Stimulated activated CD8-positive, alpha-beta memory T cell treated with anti-CD3 and anti-CD28 coated beads, Interleukin-4, amount 100 ng/mL, for 4 hours (primary cell): ENCODE measurements at places on chromosomes 12 and 14.
A peak's percentile ranks its signal among the peaks of the same experiment; 100 is the strongest.

- DNase-seq, result no peak
Measured at GRCh38 chr12:92757597-92758121, 54.9 kb downstream of the PLEKHG7 start.

- DNase-seq, result no peak
Measured at GRCh38 chr12:80702889-80703805, 4.3 kb upstream of the MYF6 start.

DNA sequence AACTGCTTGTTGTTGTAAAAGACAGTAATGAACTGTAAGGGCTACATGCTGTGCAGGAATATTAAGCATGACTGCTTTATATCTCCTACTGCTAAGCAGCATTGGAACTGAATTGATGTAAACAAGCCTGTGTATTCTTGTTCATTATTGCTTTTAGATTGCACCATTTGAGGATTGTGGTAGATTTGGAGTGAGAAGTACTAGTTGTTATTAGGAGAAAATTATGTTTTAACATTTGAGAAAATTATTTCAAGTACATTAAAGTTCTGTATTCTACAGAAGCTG lies 212.7 kb downstream of the ERC1 start:
- no peak for DNase-seq

DNA sequence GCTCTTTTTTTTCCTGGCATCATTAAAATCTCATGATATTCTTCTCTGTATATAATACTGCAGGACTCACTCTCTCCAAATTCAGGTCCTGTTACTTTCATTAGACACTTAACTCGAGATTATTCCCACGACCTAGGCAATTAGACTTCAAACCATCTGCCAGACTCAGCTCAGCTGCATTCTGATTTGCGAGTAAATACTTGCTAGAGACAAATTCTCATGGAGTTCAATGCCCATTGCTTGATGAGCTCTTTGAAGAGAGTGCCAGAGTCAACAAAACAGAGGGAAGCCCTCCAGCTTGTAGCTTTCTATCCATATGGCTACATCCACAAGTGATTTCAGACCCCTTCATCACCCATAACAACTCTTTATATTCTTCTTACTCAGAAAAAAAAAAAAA lies 88.3 kb downstream of the GTF2A1 start:
- DNase-seq, result no peak

DNA sequence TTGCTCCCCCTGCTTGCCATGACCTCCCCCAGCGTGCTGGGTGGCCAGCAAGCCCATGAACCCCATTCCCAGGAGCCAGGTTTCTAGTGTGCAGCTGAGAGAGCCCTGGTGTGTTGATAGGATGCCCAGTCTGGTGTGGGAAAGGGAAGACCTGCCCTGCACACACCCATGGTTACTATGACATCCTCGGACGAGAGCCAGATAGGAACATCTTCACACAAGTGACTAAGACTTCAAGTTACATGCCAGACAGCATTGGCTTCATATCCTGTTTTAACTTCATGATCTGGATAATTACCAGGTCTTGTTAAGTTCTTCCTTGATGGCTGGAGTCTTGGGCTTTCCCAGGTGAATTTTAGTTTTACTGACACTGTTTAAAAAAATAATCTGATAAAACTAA lies 196.6 kb upstream of the EGLN3 start:
- DNase-seq, result no peak

GRCh38 chr12:581321-581720 lies 81.9 kb downstream of the NINJ2 start:
- no peak for DNase-seq

DNA sequence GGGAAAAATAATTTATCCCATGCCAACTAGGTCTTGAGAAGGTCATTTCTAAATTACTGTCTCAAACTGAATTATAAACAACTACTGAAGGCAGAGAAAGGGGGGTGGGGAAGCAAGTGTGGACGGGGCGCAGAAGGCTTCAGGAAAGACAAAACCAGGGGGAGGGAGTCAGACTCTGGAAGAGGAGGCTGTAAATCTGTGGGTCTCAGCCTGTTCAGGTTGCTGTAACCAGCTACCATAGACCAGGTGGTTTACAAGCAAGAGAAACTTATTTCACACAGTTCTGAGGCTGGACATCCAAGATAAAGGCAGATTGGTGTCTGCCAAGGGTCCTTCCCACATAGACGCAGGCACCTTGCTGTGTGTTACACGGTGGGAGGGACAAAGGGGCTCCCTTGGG lies 39.9 kb upstream of the FZD10 start:
- DNase-seq, result no peak

DNA sequence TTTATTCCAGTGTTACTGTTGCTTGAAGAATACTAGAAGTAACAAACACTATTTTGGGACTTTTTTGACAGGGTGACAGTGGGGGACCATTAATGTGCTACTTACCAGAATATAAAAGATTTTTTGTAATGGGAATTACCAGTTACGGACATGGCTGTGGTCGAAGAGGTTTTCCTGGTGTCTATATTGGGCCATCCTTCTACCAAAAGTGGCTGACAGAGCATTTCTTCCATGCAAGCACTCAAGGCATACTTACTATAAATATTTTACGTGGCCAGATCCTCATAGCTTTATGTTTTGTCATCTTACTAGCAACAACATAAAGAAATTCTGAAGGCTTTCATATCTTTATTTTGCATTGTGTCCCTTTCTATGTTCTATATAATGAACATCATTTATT lies 44.5 kb downstream of the TMPRSS12 start:
- DNase-seq, result no peak

DNA sequence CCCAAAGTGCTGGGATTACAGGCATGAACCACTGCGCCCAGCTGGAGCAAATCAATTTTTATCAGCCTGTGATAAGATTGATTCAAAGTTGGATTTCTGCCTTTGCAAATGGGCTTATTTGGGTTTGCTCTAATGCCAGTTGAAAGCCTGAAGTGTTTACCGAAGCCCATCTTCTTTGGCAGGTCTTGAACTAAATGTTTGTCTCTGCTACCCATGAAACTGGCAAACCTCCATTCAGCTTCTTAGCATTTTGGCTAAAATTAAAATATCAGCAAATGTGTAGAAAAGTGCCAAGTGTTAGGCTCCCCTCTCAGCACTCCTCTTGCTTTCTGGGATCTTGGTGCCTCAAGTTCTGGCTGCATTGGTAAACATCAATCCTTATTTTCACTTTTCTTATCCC lies 61.5 kb downstream of the MGAT4C start:
- no peak for DNase-seq

DNA sequence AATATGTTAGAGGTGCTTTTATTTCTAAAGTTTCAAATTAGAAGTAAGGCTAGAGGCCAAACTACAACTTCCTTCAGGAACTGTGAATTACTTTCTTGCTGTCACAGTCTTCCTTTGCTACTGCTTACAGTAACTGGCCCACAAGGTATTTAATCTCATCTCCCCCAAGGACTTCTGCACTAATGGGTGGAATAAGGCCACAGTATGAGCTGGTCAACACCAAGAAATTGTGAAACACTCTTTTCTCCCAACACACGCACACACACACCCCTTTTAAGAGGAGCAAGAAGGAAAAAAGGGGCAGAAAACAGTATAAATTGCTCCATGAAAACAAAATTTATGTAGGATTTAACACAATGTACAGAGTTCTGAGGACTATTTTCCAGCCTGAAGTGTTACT lies 45.6 kb downstream of the SCAF11 start:
- DNase-seq, result no peak

GRCh38 chr14:61570549-61571290 lies 124.6 kb upstream of the HIF1A start:
- no peak for DNase-seq

DNA sequence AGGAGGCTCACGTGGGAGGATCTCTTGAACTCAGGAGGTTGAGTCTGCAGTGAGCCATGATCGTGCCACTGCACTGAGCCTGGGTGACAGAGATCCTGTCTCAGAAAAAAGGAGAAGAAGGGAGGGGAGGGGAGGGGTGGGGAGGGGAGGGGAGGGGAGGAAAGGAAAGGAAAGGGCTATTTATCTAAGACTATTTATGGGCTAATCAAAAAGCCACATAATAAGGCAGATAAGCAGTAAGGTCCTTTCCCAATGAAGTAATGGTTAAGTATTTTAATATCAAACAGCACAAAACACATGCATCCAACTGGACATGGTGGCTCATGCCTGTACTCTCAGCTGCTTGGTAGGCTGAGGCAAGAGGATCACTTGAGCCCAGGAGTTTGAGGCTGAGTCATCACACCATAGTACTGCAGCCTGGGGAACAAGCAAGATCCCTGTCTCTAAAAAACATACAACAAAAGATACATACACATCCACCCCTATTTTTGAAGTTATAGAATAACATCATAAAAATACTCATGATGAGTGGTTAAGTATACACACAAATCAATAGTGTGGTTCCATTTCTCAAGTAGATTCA lies 9.7 kb downstream of the PAWR start:
- DNase-seq, result no peak

DNA sequence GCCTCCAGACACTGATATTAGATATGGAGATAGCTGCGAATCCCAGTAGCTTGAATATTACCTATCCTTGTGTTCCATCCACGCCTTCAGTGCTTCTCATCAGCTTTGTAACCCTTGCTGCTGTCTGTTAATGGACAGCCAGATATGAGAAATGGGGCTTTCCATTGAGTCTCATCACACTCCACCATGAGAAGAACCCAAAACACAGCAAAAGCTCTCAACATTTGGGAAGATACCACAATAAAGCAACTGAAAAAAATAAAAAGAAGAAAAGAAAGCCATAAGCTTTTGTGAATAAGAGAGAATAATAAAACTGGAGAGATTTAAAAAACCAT lies 225.4 kb downstream of the GALC start:
- DNase-seq, result no peak

GRCh38 chr12:63037746-63038712 lies 103.1 kb upstream of the PPM1H start:
- no peak for DNase-seq

GRCh38 chr12:53659011-53659551 lies 16.8 kb downstream of the ATP5MC2 start:
- DNase-seq, result no peak

GRCh38 chr12:48818831-48819590 lies 715 bp downstream of the CACNB3 start:
- no peak for DNase-seq

- no peak for DNase-seq
Measured at GRCh38 chr14:45070215-45070614, 13.7 kb upstream of the PRPF39 start.

GRCh38 chr14:78566026-78566858 lies 396.1 kb downstream of the NRXN3 start:
- DNase-seq, result peak; percentile 8

- DNase-seq, result no peak
Measured at GRCh38 chr14:37894463-37894862, 299.0 kb downstream of the TTC6 start.

GRCh38 chr12:121357331-121357730 lies 5.1 kb upstream of the ANAPC5 start:
- no peak for DNase-seq

DNA sequence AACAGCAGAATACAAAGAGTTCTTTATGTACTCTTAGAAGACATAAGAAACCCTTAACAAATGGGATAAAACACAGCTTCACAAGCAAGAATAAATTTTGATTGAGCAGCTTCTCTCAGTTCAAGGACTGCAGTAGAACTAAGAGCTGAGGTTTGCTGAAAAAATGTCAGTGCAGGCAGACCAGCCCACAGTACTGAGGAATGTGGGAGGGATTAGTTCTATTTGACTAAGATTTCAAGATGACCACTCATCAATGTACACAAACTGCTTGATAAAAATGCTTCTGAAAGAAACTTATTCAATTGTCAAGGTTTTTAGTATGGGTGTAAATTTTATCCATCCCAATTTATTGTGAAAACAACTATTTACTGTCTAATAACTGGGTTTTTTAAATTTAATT lies 138.4 kb downstream of the SEC23A start:
- DNase-seq, result no peak

DNA sequence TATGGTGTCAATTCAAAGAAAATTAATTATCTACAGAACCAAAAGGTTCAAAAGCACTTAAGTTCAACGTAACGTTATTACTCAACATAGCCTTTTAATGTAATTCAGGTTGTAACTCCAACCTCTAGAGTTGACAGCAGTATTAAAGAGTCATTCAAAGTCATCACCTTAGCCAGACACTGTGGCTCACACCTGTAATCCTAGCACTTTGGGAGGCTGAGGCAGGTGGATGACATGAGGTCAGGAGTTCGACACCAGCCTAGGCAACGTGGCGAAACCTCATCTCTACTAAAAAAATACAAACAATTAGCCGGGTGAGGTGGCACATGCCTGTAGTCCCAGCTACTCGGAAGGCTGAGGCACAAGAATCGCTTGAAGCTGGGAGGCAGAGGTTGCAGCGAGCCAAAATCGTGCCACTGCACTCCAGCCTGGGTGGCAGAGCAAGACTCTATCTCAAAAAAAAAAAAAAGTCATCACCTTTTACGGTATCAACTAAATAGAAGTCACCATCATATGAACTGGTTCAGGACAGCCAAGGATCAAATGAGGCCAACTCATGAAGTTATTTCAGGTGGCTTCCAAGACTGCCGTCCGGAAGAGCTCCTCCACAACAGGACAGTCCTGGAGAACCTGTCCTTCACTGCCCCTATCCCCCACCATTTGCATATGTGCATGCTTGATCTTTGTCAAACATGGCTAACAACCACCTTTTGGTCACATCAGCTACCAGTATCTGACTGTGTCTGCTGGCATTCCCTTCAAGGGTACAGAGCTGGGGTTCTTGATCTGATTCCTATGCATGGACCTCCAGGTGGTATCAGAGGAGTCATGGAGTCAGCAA lies 4.2 kb downstream of the PPTC7 start:
- DNase-seq, result no peak

DNA sequence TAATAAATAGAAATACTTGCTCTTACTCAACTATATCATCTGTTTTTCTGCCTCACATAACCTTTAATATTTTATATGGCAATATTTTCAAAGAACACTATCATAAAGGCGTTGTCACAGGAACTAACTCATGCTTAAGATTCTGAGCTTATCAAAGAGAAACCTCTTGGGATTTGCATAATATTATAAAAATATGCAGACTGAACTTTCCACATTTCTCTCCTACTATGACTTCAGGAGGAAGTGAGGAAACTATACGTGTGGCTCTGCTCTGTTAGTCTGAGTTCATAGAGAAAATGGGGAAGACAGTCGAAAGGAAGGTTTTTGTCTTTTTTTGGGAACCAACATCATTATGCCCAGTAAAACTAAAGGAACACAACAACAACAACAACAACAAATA lies 124.7 kb downstream of the GARIN6 start:
- DNase-seq, result no peak

DNA sequence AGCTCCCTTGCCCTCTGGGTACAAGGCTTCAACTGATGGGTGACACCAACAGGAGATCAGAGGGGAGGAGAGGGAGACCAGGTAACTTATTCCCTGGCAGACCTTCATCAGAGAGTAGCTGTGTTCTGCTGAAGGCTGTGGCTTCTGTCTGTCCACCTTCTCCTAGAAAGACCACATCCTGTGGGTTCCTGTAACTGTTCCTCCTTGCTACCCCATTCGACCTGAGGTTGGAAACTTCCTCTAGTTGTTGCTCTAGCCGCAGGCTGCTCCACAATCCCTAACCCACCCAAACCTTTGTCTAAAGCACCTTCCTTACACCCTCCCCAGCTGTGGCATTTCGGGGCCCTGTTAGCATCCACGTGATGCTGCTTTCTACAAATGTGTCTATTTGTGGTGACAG lies 454.2 kb downstream of the DPF3 start:
- no peak for DNase-seq

- DNase-seq, result no peak
Measured at GRCh38 chr14:94885481-94886155, 115.7 kb upstream of the GSC start.

GRCh38 chr12:120468325-120468820 lies 1.2 kb downstream of the SRSF9 start:
- no peak for DNase-seq

- DNase-seq, result no peak
Measured at GRCh38 chr14:74238974-74239847, at the start of gene VSX2. TSS of gene VSX2 (plus strand) at chr14:74239449. CDS start at chr14:74239562, 113 bp downstream.

- no peak for DNase-seq
Measured at GRCh38 chr12:113831016-113831415, 135.1 kb downstream of the RBM19 start.
